ENCODE measurements at places on chromosomes 3 and 15.

GRCh38 chr3:35921718-35922117 lies 282.4 kb downstream of the ARPP21 start:
- no peak for DNase-seq

DNA sequence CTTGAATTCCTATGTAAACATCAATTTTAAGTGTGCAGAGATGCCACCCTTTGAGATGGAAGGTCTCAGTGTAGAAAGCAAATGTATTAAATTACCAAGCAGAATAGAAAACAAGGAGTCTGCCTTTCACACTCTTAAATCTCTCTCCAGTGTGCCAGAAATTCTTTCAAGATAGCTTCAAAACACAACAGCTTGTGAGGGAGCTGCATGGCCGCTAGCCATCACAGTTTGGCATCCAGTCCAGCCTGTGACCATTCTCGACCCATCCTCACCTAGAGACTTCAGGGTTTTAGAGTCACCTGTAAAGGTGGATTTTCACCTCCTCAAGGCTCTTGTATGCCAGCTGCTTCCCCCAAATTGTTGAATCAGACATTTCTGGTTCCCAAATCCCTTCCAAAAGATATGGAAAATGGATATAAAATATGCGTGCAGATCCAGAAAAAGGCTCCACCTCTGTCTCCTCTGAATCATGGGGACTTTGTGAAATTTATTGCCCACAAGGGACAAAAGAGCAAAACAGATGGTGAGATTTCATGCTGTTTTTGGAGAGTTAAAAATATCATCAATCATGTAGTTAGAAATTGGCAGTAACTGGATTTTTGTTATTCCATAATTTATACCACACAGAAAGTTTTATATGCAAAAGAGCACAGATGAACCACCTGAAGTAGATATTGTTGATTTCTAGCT lies 114.2 kb upstream of the THRB start:
- DNase-seq: no peak

- DNase-seq: no peak
Observed at GRCh38 chr3:117515309-117515708, 805.7 kb downstream of the TUSC7 start.

DNA sequence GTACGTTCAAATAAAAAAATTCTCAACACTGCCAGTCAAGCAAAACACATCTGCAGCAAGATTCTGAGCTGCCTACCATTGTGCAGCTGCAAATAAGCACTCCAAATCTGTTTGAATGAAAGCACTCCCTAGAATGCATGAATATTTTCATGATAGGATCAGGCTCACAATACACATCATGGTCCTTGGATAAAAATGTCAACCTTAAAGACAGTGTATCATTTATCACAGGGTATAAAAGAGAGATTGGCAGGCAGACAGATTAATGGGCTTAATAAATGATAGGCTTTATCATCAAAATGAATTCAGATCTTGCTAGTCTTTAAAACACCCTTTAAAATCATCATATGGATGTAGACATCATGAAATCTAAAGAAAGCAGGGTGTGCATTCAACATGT lies 9.2 kb downstream of the RYR3 start:
- DNase-seq: no peak

DNA sequence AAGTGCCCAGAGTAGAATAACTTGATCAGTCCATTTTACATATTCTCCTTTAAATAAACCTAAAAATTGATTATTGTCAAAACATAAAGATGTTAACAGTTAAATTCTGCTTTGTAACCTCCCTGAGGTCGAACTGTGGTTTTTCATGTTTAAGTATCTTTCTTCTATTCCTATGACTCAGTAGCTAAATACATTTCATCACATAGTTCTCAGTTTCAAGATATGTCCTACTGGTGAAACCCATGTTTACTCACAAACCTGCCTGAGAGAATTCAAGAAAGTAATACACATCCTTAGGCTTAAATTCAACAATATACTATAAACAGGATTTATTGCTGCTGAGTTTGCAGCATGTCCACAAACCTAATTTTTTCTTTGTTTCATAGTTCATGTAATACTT lies 692.9 kb downstream of the ZPLD1 start:
- no peak for DNase-seq

Measured in CD4-positive, alpha-beta T cell treated with Interleukin-21 for 1 hour (primary cell).